Heart right ventricle (tissue), 16 donors: ENCODE measurements at places on chromosomes 12 and 14. TPM values are rescaled to one million over a fixed set of nuclear protein-coding genes. Genes with fewer than 3 reads are reported as not detected.

- H3K27me3 ChIP-seq = no peaks in the 10 kb centered on the region
- H3K27ac ChIP-seq = no peak overlapping the region
- DNase-seq = no peak
Measured at GRCh38 chr12:102281231-102281630, 83.6 kb upstream of the PMCH start.

GRCh38 chr14:69688299-69688649 is 76.9 kb downstream of the SUSD6 start:
- DNase-seq = no peak
- H3K4me3 ChIP-seq = no peak overlapping the region
- H3K27me3 ChIP-seq = no peaks in the 10 kb centered on the region
- H3K36me3 ChIP-seq = no peaks in the 10 kb centered on the region
- H3K27ac ChIP-seq = no peak overlapping the region

DNA sequence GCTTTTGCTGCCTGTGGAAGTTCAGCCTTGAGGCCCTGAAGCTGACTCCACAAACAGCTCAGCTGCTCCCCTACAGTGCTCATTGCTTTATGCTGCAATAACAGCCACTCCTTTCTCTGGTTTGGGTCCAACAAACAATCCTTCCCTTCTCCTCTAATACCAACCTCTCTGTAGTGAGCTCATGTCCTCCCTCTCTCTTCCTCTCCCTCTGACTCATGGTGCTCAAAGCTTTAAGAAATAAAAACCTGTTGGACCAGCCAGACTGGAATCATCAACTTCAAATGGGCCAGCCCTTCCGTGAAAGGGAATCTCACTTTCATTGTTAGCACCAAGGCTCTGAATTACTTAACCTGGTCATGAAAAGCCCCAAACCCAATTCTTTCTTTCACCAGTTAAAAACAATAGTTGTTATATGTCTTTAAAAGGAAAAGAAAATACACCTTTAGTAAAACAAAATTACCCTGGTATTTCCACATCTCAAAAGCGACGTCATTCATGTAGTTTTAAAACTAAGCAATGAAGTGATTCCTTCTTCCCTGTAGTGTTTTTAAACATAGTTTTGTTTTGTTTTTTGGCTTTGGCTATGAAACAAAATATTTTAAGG is 126.4 kb downstream of the DUSP6 start:
- DNase-seq = no peak
- H3K36me3 ChIP-seq = no peaks in the 10 kb centered on the region
- no peaks in the 10 kb centered on the region for H3K27me3 ChIP-seq
- H3K4me1 ChIP-seq = peaks cover 14% of the 10 kb centered on the region
- H3K4me3 ChIP-seq = no peak overlapping the region
- peak overlapping the region; percentile 78 for H3K27ac ChIP-seq

- no peaks in the 10 kb centered on the region for H3K36me3 ChIP-seq
- H3K4me1 ChIP-seq = no peaks in the 10 kb centered on the region
- DNase-seq = peak; percentile 11
- H3K4me3 ChIP-seq = no peak overlapping the region
- no peak overlapping the region for H3K27ac ChIP-seq
- no peaks in the 10 kb centered on the region for H3K27me3 ChIP-seq
Measured at GRCh38 chr12:97404543-97404942, 58.1 kb upstream of the RMST start.

TBC1D30 gene
- total RNA-seq = 0.36 TPM
